EH (cell line): ENCODE measurements at places on chromosomes 2 and 18.

DNA sequence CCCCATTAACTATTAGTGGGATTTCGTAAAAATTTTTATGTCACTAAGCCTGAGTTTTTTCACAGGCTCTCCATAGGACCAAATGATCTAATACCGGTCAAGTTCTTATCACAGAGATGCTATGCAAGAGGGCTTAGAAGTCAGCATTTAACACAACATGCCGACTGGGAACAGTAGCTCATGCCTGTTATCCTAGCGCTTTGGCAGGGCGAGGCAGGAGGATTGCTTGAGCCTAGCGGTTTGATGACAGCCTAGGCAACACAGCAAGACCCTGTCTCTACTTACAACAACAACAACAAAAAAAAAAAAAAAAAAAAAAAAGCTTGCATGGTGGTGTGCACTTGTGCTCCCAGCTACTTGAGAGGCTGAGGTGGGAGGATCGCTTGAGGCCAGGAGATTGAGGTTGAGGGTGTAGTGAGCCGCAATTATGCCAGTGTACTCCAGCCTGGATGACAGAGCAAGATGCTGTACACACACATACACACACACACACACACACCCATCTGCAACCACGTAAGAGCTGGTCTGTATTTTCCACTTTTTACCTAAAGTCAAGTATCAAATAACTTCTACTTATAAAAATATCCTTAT, 67.6 kb upstream of the FAM124B start:
- no peak for DNase-seq

DNA sequence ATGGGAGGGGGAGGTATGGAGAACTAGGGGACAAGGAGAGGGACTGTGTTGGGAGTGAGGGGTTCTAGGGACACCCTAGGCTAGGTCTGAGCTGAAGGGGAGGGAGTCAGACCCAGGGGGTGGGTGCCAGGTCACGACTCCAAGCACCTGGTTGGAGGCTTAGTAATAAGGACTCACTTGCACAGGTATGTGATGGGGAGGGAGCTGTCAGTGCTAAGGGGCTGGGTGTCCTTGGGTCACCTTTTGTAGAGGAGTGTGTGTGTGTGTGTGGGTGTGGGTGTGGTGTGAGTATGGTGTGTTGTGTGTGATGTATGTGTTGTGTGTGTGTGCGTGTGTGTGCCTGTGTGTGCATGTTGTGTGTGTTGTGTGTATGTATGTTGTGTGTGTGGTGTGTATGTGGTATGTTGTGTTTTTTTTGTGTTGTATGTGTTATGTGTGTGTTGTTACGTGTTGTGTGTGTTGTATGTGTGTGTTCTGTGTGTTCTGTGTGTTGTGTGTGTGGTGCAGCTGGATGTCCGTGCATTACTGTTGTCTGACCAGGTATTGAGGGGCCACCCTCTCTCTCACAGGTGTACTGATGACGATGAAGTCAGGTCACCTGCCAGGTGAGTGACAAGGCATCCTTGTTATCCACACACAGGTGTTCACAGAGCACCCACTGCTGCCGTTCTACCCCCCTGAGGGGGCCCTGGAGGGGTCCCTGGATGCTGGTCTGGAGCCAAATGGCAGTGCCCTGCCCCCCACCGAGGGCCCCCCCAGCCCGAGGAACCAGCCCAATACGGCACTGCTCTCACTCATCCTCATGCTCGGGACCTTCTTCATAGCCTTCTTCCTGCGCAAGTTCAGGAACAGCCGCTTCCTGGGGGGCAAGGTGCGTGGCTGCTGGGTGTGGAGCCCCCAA, 9.8 kb downstream of the SLC4A3 start:
- DNase-seq = no peak

DNA sequence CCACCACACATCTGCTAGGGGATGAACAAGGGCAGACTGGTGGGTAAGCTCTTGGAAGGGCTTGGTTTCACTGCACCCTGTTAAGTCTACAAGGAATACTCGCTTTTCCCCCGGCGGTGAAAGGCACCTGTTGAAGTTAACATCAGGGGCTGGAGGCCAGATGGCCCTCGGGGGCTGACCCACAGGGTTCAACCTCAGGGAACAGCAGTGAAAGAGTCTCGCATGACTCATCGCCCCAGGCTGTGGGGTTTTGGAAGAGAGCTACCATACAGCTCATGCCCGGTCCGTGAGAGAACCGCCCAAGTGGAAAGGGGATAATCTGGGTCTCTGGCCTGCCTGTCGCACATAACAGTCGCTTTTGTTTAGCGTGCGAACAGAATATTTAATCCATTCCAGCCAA, 748.0 kb downstream of the DPP10 start:
- DNase-seq = no peak

GRCh38 chr2:178244777-178245176, 50.5 kb downstream of the OSBPL6 start:
- peak; percentile 4 for DNase-seq

DNA sequence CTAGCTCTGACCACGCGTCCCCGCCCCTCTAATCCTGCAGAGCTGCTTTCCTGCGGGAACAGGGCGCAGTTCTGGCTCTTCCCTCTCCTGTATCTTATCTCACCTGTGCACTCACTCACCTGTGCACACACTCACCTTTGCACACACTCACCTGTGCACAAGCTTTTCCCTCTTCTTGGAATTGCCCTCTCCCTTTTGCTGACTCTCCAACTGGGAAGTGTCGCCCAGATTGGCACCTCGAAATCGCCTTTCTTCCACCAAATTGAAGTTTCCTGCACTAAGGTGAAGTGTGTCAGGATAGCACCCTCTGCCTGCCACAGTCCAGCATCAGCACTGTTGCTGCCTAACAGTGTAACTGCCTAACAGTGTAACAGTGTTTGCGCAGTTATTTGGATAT, 566 bp upstream of the CMPK2 start:
- DNase-seq = peak; percentile 33

DNA sequence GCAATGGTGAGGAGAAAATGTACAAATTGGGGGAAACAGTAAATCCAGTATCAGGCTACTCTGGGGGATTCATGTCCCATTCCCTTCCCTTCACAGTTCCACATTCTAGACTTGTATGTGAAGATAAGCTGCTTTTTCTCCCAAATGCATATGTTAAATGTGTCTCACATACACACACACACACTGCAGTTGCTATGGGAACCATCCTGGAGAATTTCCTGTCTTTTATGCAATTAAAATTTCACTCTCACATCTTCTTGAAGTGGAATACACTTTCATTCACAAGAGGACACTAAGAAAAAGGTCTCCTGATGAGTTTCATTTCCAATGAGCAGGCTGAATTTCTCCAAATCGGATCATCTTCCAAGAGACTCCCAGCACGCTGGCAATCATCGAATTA, 366.0 kb downstream of the LRATD1 start:
- no peak for DNase-seq

DNA sequence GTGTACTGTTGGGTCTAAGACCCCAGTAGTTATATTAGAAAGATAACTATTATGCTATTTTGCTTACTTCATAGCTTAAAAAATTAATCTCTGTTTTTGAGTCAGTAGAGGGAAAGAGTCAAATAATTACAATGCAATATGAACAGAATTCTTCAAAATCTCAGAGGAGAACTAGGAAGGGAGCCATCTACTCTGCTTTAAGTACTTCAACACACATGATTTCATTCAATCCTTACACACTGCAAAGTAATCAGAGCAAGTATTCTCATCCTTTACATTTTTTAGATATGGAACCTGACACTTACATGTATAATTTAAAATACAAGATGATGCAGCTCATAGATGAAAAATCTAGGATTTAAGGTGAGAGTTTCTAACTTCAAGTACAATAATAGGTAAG, 27.7 kb downstream of the COL5A2 start:
- no peak for DNase-seq

- no peak for DNase-seq
Measured at GRCh38 chr2:240831594-240832204, 11.7 kb upstream of the KIF1A start.

- DNase-seq = peak; percentile 55
Measured at GRCh38 chr2:42569116-42569711, 782 bp downstream of the MTA3 start.

DNA sequence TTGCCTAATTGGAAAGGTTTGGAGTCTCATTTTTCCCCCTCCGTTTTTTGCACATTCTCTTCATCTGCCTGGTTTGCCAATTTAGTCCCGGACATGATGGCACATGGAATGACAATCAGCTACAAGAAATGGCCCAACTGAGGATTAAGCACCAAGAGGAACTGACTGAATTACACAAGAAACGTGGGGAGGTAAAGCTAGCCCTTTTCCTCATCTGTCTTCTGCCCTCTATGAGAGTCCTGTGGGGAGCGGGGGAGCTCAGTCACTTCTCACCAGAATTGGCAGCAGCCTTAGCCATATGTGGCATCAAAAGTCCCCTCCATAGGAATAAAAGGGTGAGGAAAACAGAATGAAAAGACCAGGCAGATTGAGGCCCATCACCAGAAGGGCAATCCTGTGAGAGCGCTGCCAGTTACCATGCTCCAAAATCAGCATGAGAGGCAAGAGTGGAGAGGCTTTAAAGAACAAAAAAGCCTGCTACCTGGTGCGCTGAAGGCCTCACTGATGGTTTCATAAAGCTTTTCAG, 11.6 kb downstream of the ATG16L1 start:
- DNase-seq = no peak

DNA sequence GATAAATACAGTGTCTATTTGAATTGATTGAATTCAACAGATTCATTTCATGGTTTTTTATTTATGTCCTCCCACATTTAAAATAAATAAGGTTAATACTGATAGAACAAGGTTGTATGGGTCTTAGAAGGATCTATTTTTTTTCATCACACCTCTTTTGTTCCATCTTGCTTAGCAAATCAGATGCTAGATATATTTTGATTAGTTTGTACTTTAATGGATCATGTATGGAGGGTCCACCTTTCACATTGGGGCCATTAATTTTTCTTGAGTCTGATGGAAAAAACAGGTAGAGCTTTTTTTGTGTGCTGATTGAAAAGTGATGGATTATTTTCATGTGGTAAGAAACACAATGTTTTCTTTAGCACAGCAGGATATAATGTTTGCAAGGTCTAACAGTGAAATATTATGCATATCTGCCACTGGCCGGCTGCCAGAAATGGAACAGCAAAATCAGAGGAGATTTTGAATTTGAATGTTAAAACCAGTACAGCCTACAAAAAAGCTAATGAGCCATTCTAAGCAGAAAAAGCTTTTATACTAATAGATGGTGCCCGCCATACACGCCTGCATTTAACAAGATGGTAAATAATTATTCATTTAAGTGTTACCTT, 188.1 kb upstream of the ETAA1 start:
- DNase-seq = no peak

GRCh38 chr2:34912084-34912483, 1313.0 kb upstream of the FAM98A start:
- DNase-seq = no peak

DNA sequence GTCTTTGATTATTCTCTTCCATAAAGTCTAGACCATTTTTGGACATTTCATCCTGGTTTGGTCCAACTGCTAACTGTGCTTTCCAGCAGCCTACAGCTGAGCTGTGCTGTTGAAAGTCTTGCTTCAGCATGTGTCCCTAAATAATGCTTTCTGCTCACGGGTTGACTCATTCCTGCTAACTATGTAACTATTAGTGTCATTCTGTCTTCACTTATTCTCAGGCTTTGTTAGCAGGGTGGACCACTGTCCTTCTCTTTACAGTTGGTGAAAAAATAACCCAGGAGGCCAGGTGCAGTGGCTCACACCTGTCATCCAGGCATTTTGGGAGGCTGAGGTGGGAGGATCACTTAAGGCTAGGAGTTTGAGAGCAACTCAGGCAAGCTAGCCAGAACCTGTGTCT, 8.9 kb downstream of the ADAM23 start:
- peak; percentile 6 for DNase-seq

DNA sequence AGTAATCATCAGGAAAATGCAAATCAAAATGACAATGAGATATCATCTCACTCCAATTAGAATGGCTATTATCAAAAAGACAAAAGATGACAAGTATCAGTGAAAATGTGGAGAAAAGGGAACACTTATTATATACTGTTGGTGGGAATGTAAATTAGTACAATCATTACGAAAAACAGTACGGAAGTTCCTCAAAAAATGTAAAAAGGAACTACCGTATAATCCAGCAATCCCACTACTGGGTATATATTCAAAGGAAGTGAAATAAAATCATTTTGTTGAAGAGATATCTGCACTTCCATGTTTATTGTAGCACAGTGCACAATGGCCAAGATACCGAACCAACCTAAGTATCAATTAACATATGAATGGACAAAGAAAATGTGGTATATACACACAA, 52.4 kb upstream of the TEX51 start:
- no peak for DNase-seq

GRCh38 chr18:7369006-7369405, 138.1 kb downstream of the LRRC30 start:
- DNase-seq = no peak

DNA sequence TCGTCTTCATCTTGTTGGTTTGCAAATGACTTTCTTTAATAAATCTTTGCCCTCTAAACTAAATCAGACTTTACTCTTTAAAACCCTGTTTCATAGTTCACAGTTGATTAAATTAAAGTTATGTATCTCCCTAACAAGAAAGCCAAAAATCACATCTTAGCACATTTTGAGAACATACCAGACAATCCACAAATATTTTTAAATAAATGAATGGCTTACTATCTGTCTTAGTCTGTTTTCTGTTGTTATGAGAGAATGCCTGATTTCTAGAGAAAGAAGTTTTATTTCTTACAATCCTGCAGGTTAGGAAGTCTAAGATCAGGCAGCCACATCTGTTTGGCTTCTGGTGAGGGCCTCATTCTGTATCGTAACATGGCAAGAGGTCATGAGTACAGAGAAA, 1090.2 kb upstream of the PIK3C3 start:
- DNase-seq = peak; percentile 8

DNA sequence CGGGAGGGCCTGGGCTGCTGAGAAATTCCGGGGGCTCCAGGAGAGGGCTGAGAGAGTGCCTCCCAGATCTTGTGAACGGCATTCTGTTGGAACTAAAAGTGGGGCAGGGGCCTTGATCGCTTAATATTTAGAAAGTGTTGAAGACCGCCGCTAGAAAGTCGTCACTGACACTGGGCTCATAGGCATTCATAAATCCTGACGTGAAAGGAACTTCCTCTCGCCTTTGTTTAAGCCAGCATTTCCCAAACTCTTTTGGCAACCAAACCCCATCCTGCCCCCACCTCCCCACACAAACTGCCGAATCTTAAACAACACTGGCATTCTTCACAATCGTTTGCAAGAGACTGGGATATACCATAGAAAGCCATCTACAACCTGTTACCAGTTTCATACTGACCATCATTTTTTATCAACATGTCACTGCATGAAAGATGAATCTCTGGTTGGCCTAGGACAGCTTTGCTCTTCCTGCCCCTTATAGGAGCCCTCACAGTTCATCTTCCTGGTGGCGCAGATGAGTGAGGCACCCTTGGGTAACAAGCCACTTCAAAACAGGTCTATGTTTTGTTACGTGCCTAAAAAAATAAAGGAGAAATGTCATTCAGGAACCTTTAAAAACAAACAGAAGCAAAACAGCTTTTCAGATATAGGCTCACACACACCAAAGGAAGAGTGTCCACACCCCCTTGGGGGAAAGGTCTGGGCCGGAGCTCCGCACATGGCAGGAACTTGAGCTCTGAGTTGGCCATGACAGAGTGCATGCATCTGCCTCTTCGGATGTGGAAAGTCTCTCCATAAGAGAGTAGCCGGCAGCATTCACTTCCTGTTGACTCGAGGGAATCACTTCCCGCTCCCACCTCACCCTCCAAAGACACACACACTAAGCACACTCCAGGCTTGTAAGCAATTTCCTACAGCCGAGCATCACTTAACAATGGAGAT, 13.0 kb downstream of the MTERF4 start:
- no peak for DNase-seq

GRCh38 chr2:204890680-204891079, 345.4 kb downstream of the PARD3B start:
- no peak for DNase-seq
